ENCODE measurements at places on chromosomes 1 and 21.
A peak's percentile ranks its signal among the peaks of the same experiment; 100 is the strongest.

GRCh38 chr21:31576428-31576827, 83.1 kb upstream of the SOD1 start:
- no peak for DNase-seq

- no peak for DNase-seq
Observed at GRCh38 chr1:200405264-200405663, 4.6 kb downstream of the ZNF281 start.

DNA sequence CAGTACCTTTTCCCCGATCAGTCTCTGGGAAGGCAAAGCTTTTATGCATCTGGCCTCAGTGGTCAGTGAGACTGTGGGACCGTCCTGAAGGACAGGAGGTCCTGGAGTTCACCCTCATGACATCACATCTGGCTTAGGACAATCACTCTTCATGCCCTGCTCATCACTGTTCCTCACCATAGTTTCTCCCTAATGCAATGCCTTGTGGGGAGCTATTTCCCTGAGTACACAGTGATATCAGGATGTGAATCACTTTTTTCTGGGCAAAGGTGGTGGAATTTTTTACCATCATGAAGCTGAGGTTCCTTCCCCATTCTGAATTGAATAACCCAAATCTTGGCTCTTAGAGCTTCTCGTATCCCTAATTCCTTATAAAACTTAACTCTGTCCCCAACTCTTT, 34.8 kb upstream of the CFAP126 start:
- no peak for DNase-seq

- DNase-seq = no peak
Observed at GRCh38 chr1:183638649-183639387, 3.2 kb upstream of the ARPC5 start.

DNA sequence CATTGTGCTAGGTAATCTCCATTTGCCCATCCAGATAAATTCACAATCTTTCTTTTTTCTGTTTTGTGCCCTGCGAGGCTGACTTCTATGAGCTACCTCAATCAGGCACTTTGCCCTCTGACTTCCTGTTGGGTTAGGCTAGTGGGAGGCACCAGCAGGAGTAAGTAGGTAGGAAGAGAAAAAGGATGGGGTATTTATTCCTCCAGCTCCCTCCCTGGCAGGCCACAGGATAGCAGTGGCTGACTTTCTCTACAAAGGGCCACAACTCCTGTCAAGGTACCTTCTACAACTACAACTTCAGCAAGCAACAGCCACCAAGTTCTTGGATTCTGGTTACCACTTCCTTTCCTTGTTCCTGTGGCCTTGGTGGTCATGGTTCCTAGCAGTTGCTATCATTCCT, 18.8 kb upstream of the GORAB start:
- no peak for DNase-seq

GRCh38 chr1:209564849-209565248, 18.7 kb upstream of the CAMK1G start:
- no peak for DNase-seq

GRCh38 chr1:22641247-22641646, 2.2 kb upstream of the C1QC start:
- DNase-seq = no peak

GRCh38 chr1:27166351-27166802, 11.5 kb upstream of the SLC9A1 start:
- no peak for DNase-seq

GRCh38 chr1:232635778-232636356, 5.9 kb upstream of the SIPA1L2 start:
- DNase-seq = no peak

DNA sequence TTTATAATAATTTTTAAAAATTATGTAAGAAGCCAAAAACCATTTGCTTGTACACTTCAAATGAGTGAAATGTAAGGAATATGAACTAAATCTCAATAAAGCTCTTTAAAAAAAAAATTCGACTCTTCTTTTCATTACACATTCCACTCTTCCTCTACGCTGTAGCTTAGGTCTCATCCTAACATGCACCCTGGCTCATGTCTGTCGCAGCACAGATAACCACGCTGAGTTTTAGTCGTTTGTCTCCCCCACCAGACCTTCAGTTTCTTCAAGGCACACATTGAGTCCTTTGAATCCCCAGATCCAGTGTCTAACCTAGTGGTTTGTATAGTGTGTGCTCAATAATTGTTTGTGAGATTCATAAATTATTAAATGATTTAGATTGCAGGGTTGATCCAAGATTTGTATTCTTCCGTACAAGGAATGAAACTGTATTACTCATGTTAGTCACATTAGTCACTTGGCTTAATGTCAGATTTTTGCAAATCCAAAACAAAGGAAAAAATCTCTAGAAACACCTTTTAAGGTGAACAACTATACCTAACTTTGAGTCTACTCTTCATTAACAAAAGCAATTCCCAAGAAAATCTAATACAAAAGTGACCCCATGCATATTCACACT, 57.3 kb downstream of the SLC25A24 start:
- DNase-seq = no peak

DNA sequence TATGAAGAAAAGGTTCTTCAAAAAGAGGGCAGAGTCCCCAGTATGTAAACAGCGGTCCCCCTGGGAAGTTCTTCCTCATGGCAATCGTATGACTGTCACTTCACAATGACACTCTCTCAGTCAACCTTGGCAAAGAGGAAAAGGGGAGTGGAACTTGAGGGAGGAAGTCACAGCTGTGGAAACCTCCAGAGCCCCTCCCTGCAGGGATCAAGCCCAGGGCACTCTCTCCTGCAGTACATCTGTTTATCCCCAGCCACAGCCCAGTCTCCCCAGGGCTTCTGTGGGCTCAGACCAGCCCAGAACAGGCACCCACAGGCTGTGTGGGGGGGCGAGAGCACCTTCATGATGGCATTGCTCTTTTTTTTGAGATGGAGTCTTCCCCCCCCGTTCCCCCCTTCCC, 2.0 kb downstream of the ATP13A2 start:
- no peak for DNase-seq

DNA sequence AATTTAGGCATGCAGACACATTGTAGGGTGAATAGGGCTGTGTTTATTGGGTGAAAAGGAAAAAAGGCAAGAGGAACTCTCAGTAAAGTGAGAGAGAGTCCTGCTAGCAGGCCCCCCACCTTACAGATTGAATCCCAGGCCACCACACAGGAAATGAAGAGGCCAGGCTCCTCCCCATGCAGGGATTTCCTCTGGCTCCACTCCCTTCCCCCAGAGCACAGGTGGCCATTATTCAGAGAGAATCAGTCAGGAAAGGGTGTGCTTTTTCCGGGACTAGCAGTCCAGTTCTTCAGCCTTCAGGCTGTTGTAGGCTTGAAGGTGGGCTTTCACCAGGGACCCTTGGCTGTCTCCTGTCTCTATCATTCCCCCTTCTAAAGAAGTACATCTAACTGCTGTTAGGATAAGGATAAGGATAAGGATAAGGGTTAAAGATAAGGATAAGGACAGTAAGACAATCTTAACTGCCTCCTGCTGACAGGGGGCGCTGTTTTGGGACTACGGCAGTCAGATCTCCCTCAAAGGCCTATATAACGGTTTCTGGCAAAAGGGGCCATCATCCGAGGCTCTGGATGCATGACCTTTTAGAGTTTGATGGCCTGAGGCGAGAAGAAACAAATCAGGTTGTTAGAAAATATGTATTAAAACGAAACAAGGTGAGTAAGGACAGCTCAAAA, 26.3 kb downstream of the ZNF648 start:
- no peak for DNase-seq

DNA sequence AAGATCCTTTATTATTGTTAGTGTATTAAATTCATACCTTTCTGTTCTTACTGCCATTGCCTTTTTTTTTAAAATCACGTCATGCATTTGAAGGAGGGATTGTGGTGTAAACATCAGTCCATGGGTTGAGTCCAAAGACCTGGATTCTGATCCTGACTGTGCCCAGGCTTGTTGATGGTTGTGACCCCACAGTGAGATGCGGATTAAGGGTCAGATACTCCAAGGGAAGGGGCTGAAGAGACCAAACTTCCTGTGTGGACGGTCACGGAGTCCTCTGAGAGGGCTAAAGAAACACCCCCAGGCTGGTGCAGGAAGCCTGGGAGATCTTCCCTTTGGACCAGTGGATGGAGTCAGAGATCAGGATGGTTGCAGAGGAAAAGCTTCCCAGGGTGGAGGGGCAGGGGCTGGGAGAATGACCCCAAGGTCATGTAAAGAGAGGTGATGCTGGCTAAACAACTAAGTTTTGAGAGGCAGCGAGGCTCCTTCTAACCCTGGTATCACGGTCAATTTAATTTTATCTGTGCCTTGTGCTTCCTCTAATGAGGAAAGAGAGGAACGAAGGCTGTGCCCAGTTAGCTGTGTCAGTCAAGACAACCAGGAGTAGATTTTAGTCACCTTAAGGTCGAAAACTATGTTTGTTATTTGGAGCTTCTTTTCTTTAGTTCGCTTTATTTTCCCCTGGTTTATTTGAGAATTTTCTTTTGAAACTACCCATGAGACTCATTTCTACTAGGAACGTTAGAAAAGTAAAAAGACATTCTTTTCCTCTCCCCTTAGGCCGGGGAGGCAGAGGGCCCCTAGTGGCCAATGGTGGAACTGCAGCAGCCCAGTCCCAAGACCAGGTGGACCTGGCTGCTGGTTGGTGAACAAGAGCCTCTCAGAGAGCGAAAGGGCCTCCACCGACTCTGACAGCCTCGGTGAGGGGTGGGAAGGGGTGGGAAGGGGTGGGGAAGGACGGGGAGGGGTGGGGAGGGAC, 8.7 kb upstream of the GPR161 start:
- DNase-seq = peak; percentile 64

GRCh38 chr1:47187926-47188250, 1.9 kb downstream of the PDZK1IP1 start:
- no peak for DNase-seq

DNA sequence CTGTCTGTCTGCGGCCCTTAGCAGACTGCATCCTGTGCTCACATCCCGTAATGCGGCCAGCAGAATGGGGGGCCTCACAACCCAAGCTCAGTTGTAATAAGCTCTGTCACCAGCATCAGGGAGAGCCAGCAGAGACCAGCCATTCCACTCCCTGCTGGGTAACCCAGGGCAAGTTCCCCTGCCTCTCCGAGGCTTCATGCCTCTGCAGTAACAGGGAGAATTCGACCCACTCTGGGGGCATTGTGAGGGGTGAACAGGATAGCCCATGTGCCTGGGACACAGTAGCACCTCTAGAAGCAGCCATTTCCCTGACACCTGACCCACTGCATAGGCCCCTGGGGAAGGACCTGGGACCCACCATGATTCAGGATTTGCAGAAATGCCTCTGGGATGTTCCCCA, 461.2 kb downstream of the MATN1 start:
- no peak for DNase-seq

GRCh38 chr1:222242492-222242891, 305.4 kb downstream of the HHIPL2 start:
- DNase-seq = no peak

DNA sequence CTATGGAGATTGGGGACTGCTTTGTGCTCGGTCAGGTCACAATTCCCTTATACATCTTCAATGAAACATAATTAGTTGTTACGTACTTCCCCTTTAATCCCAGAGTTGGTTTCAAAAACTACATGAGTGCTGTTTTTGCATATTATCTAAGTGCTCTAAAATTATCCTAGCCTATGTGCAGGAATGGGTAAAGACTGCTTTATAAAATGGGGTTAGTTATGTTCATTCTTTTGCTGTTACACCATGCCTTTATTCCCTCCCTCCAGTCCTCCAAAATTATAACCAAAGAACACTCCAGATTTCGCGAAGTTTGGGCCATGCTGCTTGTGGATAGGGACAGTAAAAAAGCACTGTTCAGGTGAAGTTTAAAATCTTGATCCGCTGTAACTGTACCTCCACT, 173.9 kb upstream of the SNX7 start:
- no peak for DNase-seq

DNA sequence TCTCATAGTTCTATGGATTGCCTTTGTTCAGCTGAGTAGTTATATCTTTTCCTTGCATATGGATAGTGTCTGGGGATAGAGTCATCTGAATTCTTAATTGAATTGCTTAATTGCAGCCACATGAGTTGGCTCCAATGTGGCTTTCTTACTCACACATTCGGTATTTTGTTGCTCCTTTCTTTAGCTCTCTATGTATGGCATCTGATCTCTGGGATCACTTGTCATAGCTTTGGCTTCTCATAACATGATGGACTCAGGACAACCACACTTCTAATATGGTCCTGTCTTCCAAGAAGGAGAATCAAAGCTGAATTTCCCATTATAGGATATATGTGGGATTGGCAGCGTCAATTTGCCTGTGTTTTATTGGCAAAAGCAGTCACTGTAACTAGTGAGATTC, 716.2 kb downstream of the NCAM2 start:
- DNase-seq = no peak

DNA sequence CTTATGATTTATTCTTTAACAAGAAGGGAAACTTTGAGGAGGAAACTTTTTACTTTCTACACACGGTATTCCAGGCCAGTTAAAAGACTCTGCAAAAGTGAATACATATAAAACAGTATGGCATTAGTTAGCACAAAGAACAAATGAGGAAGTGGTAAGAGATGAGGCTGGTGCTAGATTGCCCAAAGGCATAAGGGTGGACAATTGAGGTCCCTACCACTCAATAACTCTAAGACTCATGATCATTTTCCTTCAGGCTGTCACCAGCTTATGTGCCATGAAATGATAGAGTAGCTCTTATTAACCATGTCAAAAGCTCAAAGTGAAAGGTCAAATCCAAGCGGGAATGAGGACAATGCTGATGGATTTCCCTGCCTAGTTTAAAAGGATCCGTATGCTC, 124.5 kb downstream of the TBX15 start:
- no peak for DNase-seq

DNA sequence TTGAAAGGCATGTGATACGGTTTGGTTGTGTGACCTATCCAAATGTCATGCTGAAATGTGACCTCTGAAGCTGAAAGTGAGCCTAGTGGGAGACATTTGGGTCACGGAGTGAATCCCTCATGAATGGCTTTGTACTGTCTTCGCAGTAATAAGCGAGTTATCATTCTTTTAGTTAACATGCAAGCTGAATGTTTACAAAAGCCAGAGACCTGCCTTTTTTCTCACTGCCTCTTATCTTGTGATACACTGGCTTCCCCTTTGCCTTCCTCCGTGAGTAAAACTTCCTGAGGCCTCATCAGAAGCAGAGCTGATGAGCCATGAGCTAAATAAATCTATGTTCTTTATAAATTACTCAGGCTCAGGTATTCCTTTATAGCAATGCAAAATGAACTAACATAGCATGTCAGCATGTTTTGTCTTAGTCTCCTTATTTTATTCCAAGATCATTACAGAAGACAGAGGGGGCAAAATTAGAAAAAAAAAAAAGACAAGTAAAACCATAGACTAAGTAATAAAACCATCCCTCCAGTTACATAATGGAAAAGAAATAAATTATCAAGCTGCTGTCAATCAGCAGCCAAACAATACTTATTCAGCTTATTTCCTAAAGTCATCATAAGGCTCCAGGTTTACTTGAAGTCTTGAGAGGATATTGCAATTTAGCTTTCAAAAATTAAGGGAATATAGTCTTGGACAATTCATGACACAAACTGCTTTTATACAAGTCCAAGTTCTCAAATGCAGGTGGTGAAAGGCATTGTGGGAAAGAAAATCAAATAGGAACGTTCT, 12.1 kb downstream of the RGS18 start:
- DNase-seq = no peak

Measured in GM12864 (cell line).